ENCODE measurements at places on chromosomes 6 and 20.

DNA sequence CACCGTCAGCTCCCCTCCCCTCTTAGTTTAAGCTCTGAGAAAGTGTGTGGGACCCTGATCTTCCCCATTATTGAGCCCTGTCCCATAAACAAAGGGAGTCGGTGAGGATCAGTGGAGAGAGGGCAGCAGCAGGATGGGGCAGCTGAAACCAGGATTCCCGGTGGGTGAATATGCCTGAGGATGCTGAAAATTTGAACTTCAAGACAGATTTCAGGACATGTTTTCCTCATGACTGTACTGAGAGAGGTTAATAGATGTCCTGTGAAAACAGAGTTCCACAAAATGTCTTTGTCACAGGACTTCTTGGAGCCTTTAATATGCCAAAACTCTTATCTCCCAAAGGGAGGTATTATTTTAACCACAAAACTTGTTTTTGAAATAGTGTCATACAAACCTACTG is 53.5 kb upstream of the SLC22A16 start:
- no peak for DNase-seq

- DNase-seq, result no peak
These were observed 166.1 kb downstream of the CDKAL1 start for GRCh38 chr6:20700375-20700774.

- DNase-seq, result peak; percentile 47
These were observed 96.9 kb downstream of the TCP11 start for GRCh38 chr6:35044145-35044745.

DNA sequence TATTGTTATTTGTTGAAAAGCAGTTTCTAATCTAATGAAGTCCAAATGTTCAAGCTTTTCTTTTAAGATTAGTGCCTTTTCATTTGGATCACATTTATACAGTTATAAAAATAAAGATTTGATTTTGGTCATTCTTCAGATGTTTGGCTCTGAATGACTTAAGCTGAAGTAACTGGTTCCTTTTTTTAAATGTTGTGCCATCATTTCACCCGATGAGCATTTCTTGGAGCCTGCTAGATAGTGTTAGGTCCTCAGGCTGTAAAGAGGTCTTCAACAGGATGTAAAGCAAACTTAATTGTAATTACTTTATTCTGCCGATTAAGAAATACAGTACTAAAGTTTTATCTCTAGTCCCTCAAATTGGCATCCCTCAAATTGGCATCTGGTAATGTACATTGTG is 41.2 kb upstream of the ASIP start:
- no peak for DNase-seq

- no peak for DNase-seq
These were observed 44.7 kb downstream of the PLAGL1 start for GRCh38 chr6:143963158-143963919.

DNA sequence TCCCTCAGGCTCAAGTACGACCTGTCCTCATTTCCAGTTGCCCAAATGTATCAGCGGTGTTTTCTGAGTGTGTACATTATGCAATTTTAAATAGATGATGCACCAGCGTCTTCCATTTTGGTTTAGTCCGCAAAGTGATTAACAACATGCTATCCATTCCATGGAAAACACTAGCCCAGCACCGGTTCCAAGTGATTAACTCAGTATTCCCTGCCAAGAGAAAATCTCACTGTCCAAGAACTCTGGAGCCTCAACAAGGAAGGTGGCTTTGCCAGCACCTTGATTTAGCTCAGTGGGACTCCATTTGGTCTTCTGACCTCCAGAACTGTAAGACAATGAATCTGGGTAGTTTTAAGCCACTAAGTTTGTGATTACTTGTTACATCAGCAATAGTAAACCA is 107.2 kb downstream of the FOXC1 start:
- DNase-seq, result no peak

GRCh38 chr6:156427345-156427744 is 349.8 kb upstream of the ARID1B start:
- DNase-seq, result no peak

GRCh38 chr20:61161726-61162390 is 90.2 kb upstream of the CDH4 start:
- no peak for DNase-seq

- peak; percentile 84 for DNase-seq
These were observed 7.1 kb upstream of the PSMG4 start for GRCh38 chr6:3251462-3252314.

DNA sequence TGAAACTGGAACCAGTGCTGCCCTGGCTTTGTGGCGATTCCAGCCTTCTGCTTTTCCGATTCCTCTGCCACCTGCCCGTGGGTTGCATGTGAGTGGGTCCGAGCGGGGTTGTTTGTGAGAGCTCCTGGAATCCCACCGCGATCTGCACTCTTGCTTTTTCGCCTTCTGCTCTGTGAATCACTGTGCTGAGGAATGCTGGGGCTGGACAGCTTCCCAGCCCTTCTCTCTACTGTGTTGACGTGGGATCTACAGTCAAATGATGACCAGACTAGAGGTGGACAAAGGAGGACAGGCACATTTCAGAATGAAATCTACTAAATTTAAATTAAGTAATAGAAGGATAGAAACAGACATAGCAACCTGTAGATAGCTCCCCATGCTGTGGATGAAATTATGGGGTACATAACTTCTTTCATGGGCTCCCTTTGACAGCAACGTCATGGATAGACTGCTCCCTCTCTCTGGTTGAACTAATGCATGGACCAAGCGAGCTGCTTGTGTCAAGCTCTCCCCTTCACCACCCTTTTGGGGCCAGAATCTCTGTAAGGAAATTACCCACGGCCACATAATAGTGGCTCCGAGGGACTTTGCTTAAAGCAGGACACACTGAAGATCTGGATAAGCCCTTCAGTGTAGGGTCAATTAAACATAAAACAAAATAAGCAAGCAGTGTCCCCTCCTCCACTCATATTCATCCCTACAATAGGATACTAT is 2.0 kb downstream of the FNDC1 start:
- DNase-seq, result no peak

- peak; percentile 90 for DNase-seq
These were observed 6.0 kb downstream of the SDC4 start for GRCh38 chr20:45341939-45342854.

DNA sequence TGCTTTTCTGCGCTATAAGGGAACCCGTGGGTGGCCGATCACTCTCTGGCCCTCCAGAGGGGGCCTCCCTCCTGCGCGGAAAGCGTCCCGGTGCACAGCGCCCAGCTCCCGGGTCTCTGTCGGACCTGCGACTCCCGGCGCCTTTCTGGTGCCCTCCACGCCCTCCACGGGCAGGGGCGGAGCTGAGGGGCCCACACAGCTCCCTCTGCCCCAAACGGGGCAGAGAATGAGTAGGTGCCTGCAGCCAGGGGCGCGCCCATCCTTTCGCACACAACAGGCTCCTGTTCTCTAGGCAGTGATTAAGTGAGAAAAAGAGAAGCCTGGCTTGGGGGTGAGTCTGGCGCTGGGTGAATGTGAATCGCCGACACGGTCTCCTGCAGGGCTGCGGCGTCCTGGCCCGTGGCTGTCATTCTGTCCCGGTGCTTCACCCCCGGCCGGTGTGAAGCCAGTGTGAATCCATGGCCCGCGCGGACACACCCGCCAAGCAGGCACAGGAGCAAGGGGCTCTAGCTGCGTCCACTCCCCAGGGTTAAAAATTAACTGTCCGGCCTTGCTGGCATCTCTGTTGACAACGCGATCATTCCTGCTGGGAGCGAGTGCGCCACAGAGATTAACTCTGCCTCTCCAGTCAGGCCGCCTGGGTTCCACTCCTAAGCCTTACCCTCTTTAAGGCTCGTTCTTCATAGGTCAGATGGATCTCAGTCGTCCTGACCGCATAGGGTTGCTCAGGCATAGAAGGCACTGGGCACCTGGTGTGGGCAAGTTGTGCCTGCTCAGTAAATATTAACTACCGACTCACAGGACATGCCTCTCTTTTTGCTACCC is 88.8 kb downstream of the PCSK2 start:
- DNase-seq, result no peak

- DNase-seq, result no peak
These were observed 178.9 kb downstream of the SASH1 start for GRCh38 chr6:148521586-148521985.

DNA sequence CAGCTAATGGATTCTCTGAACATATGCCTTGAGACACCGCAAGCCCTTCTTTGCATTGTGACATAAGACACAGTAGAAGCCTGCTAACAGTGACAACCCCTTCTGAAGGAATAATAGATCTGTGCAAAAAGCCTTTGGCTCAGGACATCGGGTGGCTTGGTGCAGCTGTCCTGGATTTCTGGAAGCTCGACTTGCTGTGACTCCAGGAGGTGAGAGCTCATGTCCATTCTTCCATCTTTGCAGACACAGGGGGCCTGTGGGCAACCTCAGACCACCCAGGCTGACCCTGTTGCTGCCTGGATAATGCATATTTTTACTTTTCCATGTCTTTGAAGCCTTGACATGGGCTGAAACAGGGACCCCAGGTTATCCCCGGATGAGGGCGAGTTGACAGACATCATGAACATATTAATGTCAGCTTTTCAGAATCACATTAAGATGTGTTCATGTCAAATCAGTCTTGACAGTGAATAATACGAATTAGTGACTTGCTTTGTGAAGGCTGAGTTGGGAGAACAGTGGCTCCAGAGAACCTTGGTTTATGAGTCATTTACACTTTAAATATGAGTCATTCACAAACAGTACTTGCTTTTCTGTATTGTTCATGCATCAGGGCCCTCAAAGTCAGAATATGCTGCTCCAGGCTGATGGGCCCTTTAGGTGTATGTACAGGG is 66.8 kb upstream of the IYD start:
- DNase-seq, result no peak

GRCh38 chr20:40958598-40958997 is 70.0 kb upstream of the TOP1 start:
- DNase-seq, result no peak

DNA sequence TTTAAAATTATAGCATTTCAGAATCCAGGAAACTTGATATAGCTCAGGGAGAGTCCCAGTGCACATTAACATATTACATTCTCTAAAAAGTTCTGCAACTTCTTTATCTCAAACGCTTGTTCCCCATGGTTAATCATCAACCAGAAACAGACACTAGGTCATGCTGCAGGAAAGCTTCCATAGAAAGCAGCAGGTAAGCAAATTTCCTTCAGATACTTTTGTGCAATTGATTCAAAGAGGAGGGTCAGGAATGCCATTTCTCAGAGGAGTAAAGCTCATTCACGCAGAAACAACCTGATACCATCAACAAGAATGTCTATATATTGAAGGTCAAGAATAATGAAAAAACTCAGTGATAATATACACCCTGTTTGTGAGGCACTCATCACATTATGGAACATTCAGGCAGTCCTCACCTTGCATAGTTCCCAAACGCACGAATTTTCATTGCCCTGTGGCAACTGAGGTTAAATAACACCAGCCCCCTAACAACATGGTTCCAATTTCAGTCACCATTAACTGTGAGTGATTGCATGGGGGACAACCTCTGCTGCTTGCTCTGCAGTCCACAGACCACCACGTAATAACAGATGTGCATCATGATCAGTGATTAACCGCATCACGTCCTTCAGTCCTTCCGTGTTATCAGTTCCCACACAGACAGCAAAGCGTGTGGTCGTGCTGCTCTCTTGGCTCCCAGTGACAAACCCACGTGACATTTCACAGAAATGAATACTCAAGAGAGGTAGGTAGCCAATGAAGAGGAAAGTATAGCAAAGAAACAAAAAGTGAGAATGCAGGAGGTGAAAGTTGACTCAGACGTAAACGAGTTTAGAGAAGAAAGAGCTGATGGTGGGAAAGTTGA is 95.7 kb downstream of the LY86 start:
- no peak for DNase-seq

Data from cardiac septum (tissue), 1 donor.